ENCODE measurements at places on chromosomes 12 and 14.

- DNase-seq: no peak
Observed at GRCh38 chr12:51590347-51591015, 552 bp upstream of the SCN8A start.

DNA sequence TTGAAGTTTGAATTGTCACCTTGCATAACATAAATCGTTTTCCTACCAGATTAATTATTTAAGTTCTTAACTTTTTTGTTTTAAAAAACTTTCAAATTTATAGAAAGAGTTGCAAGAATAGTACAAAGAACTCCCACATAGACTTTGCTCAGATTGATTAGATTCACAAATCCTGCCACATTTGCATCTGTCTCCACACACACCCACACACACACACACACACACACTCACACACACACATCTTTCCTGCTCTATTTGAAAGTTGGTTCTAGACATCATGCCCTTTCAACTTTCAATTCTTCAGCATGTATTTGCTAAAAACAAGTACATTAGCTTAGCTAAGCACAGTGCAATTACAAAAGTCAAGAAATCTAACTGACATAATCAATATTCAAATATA, 184.0 kb downstream of the ITPR2 start:
- DNase-seq: no peak

DNA sequence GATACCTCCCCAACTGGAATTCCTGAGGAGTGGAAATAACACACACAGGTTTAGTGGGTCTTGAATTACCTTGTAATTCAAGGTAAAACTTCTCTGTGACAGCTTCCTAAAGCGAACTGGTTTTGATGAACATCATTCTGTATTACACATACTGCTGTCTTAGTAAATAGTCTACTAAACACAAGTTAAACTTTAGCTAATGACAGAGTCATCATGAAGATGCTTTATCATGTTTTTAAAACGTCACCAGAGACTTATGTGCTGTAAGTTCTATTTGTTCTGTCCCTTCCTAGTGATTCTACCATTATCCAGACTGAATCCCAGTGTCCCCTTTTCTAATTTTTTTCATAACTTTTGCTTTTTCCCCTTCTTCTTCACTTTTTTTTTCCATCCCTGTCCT, 11.6 kb upstream of the GXYLT1 start:
- DNase-seq: no peak

DNA sequence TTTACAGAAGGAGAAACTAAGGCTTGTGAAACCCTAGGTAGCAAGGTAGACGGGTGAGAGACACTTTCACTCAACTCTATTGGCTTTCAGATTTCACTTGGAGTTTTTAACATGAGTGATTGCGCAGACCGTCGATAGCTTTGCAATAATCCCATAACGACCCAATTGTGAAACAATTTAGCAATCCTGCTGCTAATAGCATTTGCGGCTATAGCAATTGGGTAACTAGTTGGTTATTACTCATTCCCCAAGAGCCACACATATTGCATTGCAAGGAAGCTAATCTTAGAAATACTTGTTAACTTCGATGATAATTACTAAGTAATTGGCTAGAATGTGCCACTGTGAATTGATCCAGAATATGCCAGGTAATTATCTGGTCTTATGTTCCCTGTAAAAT, 159.9 kb upstream of the NOS1 start:
- DNase-seq: no peak

- no peak for DNase-seq
Observed at GRCh38 chr14:100574642-100575031, 12.6 kb downstream of the BEGAIN start.

GRCh38 chr12:12098691-12099015, 27.9 kb downstream of the BCL2L14 start:
- DNase-seq: no peak

- DNase-seq: no peak
Observed at GRCh38 chr14:72057701-72058285, 125.6 kb downstream of the RGS6 start.

DNA sequence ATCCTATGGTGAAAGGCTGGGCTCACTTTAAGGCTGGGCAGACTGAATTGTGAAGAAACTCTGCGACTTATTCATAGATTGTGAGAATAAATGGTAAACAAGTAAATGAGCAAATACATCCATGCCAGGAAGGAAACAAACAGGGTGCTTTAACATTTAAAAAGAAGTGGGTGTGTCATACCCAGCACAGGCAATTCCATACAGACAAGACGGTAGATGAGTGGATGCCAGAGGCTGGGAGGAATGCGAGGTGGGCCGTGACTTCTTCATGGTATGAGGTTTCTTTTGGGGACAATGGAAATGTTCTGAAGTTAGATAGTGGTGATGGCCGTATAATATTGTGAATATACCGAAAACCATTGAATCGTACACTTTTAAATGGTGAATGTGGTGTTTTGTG, 49.8 kb upstream of the CDKN3 start:
- DNase-seq: no peak

DNA sequence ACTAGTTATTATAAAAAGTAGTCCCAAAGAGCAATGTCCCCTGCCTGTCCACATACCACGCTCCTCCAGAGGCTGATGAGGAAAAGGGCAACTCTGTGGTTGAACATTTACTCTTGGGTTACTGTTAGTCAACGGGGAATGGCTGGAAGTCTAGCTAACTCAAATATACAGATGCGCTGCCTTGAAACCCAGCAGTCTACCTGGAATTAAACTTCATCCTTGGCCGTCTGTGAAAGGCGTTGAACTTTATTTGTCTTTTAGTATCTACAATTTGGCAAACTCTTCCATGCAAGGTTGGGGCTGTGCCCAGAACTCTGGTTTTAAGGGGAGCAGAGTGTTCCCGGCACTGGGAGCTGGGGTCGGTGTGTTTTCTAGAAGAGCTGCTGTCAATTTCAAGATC, 3.9 kb upstream of the MEG3 start:
- no peak for DNase-seq

GRCh38 chr12:58731096-58731495, 189.2 kb downstream of the LRIG3 start:
- DNase-seq: no peak

DNA sequence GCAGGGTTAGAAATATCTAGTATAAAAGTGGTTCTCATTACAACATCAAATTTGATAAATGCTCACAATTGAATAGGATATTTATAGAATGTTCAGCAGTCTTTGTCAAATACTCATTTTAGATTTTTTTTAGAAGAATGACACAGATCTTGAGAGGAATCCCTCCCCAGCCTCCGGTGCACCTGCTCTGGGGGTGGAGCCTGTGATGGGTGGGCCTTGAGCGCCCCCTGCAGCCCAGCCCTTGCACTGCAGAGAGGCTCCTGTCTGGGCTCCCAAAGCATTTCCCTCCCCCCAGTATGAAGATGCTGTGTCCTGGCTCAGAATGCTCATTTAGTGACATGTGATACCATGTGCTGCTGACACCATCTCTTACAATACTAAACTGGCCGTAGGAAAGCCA, 792.3 kb downstream of the TMEM121 start:
- DNase-seq: no peak

DNA sequence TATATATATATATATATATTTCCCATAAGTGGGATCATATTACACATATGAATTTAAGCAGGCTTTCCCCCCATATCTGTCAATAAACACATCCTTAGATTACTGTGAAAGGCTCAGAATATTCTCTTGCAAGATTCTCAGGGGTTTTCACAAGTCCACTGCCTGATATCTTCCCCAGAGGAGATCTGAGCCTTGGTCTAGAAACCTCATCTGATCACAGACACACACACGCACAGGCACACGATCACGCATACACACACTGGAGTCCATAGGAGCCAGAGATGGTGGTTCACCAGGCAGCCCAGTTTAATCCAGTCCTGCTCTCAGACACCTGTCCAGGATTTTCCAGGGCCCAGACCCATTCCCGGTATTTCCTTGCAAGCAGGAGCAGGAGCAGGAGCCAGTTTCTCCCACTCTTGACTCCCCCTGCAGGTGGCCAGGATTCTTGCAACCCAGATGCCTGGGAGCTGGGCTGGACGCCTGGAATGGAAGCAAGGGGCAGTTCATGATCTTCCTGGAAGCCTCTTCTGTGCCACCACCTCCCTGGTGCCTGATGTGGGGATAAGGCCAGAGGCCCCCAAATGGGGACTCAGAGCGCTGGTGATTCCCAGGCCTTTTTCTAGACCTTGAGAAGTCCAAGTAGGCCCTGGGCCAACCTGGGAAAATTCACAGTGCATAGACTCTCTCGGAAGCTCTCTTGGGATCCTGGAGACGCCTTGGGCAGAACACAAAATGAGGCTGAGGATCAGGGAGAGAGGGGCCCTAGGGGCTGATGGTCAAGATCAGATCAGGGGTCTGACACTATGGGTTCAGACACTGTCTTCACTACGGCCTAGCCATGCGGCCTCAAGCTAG, 16.5 kb upstream of the KRT78 start:
- DNase-seq: no peak

DNA sequence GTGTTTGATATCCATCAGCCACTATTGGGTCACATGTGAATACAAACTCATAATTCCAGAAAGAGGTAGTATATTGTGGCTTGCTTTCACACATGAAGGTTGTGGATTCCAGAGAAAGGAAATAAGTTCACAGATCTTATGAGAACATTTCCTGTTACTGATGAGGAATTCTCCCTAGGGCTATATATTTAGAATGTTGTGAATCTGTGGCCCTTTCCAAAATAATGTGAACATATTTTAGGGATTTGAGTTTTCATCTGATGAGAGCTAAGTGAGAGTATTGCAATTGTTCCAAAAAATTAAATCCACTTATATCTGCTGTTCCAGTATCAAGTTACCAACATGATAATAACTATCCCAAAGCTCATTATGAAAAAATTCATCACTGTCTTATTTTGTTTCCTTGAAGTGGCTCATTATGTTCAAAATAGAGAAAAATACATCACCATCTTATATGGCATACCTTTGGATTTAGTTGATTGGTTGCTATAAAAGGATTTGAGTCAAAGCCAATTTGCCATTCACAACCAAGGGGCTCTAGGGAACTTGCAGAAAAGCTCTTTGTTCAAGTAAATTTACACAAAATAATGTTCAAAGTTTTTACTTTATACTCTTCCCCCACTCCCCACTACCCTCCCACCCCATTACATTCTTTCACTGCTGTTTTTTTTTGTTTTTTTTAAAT, 76.3 kb downstream of the MYRFL start:
- DNase-seq: no peak

DNA sequence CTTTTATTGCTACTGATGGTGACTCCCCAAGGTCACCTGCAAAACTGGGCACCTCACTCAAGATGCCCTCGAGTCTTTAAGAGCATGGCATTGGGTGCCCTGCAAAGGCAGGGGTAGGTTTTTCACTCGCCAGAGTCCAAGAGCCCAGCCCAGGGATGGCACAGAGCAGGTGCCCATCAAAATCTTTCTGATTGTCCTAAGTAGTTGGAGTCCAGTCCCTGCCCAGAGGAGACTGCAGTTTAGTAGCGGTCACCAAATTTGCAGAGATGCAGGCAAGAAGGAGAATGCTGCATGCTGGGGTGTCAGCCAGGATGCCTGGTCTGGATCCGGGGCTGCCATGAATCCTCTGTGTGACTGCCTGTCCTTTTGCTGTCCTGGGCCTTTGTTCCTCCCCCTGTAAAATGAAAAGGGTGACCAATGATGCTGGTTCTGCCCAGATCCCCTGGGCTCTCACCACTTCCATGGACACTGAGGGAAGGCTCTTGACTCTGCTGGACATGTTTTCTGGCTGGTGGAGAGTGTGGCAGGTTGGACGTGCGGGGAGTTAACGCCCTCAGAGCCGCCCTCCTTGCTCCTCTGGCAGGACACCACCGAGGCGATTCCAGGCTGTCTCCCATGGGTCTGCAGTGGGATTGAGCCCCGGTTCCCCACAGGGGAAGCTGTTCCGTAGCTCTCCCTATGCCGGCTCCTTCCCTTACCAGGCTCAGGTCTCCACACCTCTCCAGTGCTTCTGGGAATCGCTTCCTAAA, 41.3 kb downstream of the DLK1 start:
- no peak for DNase-seq

DNA sequence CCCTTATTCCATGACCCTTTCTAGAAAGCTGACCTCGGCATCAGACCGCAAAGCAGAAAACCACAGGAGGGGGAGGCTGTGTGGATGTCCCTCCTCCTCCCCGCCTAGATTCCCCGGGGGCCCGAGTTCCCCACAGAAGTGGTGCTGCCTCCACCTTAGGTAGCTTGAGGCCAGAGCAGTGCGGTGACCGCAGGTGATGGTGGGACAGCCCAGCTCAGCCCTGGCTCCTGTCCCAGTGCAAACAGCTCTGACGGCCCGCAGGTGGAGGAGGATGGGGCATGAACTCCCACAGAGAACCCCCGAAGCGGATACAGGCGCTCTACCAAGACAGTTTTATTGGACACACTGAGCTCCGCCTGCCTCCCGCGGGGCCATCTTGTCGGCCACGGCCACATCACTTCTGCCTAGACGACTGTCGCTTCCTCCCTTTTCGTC, 19.5 kb downstream of the ARL6IP4 start:
- DNase-seq: no peak

DNA sequence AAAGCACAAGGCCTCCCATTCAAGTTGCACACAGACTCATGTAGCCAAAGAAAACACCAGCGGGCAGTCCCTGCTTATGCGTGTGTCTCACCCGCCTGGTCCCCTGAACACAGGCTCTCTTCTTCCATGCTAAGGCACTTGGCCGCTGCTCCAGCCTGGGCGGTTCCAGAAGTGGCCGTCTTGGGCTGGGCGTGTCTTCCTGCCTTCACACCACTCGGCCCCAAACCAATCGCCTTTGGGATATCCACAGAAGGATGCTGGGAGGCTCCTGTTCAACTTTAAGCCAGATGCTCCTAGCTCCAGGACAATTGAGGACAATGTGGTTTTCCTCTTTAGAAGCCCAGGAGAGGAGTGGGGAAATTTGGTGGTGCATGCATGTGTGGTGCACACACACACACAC, 2.2 kb downstream of the SCARB1 start:
- DNase-seq: peak; percentile 20

DNA sequence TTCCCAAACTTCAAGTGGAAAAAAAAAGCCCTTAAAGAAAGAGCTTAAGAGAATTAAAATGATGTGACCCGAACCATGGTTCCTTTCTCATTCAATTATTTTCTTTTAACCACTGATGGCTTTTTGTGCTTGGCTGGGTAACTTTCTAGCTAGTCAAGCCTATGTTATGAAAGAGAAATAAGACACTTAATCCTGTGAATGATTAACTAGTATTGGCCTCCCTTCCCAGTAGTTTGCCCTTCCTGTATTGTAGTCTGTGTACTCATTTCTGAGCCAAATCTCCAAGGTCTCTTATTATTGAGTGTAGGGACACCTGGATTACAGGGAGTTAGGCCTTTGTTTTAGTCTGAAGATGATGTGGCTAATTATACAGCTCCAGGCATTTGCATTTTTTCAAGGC, 353.0 kb downstream of the RAD51B start:
- no peak for DNase-seq

GRCh38 chr14:90816681-90817436, 629 bp upstream of the TTC7B start:
- DNase-seq: no peak

DNA sequence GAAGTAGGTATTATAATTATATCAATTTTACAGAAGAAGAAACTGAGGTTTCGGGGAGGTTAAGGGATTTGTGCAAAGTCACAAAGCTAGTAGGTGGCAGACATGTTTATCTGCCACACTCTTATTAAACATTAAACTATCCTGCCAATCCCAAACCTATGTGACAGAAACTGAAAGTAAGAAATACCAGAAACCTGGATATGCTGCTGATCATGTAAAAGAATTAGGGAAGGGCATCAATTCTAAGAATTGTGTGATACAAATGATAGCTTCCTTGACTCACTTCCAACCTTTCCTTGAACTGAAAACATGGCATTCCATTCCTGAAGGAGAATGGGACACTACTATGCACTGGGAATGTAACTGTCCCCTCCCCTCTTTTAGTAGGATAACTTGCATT, 16.9 kb downstream of the TAOK3 start:
- DNase-seq: no peak

GRCh38 chr12:11953523-11953922, 117.2 kb upstream of the BCL2L14 start:
- no peak for DNase-seq
